ENCODE measurements at places on chromosomes 5 and 9.

GRCh38 chr9:85630676-85631075, 111.1 kb downstream of the AGTPBP1 start:
- DNase-seq: no peak

DNA sequence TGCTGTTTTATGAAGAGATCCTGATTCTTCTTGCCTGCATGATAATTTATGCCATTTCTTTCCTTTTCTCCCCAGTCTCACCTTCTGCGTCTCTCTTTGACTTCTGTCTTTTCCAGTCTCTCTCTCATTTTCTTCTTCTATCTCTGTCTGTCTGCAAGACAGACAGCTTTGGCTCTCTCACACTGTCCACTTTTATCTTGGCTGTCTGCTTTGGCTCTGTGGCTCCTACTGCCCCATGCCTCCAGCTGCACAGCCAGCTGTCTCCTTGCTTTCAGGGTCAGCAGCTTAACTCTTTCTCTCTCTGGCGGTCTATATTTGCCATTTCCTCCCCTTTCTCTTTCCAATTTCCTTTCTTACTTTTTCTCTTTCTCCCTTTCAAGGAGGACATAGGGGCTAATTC, 971.1 kb upstream of the COX7C start:
- no peak for DNase-seq

- no peak for DNase-seq
Measured at GRCh38 chr5:172102913-172103626, 85.0 kb downstream of the STK10 start.

GRCh38 chr9:90445391-90445790, 197.2 kb downstream of the DIRAS2 start:
- no peak for DNase-seq

DNA sequence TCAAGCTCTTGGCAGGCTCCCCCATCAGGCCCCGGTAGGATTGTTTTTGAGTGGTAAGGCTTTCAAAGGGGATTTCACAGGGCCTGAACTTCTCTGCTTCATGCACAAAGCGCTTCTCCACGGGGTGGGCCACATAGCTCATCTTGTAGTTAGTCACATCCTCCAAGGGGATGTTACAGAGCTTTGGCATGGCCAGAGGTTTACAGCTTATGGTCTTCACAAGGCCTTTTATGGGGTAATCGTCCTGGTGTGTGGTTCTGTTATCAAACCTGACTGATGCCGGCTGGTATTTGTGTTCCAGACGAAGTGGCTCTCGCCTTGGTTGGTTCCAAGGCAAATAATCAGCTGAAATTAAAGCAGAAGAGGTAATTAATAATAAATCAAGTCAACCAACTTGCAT, 104.3 kb downstream of the SAXO1 start:
- DNase-seq: no peak

- DNase-seq: no peak
Measured at GRCh38 chr5:178176791-178177190, 10.4 kb downstream of the GMCL2 start.

GRCh38 chr5:142120247-142120935, 11.8 kb downstream of the NDFIP1 start:
- no peak for DNase-seq

- no peak for DNase-seq
Measured at GRCh38 chr5:157475432-157475831, 15.4 kb downstream of the NIPAL4 start.

- no peak for DNase-seq
Measured at GRCh38 chr9:120841930-120842684, 615 bp downstream of the PSMD5 start.

DNA sequence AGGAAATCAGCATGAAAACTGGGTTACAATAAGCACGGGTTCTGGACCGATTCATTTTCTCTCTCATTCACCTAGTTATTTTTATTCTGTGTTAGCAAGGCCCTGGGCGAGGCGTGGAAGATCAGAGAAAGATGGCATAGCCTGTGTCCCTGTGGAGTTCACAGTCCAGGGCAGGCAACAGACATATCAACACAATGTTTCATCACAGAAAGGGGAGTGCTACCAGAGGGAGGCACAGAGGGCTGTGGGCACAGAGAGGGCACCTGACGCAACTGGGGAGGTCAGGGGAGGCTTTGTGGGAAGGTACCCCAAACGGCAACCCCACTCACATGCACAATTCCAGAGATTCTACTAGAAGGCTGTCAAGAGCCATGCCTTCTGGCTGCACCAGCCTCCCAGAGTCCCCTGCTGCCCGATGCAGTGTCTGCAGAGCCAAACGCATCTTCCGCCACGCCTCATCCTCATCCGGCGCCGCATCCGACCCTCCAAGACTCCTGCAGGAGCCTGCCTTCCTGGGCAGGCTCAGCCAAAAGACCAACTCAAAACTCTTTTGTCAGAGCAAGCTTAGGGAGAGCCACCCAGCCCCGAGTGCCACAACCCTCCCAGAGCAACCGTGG, 1.4 kb downstream of the FAM193B start:
- DNase-seq: no peak

DNA sequence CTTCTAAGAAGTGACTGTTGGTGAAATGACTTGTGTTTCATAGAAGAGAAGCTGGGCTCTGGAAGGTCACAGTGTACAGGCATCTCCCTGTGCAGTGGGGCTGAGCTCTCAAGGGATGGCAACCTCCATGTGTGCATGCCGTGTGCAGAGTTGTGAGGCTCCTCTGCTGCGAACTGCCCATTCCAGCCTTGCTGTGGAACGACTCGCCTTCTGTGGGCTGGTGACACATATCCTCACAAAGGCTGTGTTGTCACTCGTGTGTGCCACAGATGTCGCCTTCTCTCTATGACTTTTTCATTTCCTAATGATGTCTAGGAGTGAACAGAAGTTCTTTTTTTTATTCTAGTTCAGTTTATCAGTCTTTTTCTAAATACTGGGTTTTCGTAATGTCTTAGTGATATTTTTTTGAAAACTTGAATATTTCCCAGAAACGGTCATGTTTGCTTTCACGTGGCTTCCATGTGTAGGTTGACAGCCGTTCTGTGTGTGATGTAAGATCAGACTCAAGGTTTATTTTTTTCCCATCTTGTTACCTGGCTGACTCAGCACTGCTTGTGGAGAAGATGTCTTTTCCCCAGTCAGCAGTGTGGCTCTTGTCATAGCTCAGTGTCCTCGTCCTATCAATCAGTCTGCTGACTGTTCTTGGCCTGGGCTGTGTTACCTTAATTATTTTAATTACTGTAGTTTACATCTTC, 57.3 kb upstream of the CACNA1B start:
- DNase-seq: no peak

- DNase-seq: no peak
Measured at GRCh38 chr5:56961746-56962145, 9.8 kb upstream of the MIER3 start.

DNA sequence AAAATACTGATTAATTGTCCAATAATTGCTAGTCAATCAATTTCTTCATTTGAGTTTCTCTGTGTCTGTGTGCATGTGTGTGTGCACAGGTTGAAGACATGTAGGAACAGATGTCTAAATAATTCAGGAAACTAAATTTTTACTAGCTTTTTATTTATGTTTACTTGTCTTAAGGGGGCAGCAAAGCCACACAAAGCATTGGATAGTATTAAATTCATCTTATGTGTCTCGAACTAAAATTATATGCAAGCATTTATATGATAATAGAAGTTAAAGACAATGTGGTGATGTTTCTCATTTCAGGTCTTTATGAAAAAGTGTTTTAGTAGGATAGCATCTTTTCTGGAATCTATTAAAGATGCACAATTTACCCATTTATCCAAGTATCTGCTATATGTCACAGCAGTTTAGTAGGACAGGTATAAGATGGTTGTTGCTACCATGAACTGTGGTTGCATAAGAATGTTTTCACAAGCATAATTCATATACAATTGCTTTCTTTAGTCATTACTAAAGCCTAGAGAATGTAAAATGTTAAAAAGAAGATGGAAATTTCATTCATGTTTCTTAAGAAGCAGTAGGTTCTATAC, 784.6 kb upstream of the NUDT12 start:
- DNase-seq: no peak

DNA sequence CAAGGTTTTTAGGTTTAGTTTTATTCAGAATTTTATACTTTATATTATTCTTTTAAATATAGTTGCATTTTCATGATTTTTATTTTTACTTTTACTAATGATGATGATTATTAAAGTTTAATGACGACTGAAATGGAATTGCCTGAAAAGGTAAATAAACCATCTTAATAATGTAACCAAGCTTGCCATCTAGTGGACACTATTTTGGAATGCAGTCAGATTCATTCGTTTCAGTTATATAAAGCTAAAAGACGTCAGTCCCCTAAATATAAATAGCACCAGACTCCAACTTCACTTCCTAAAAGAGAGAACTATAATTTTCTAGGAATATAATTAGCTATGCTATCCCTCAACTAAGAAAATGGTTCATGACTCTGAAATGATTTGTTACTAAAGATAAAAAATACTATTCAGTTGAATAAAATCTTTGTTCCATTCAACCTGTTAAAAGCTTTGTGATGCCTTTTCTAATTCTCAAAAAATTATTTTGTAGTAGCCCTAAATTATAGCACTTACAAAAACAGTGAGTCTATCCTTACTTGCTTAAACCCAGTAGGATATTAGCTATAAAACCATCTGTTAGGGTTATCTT, 19.9 kb downstream of the ABITRAM start:
- DNase-seq: no peak

DNA sequence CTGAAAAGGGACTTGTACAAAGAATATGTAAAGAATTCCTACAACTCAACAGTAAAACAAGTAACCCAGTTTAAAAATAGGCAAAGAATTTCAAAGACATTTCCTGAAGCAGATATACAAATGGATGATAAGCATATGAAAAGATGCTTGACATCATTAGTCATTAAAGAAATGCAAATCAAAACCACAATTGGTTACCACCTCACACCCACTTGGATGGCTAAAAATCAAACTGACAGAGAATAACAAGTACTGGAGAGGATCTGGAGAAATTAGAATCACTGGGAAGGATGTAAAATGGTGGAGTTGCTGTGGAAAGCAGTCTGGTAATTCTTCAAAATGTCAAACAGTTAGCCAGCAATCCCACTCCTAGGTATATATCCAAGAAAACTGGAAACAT, 12.5 kb upstream of the FOXE1 start:
- no peak for DNase-seq

GRCh38 chr5:146816775-146817387, 61.7 kb downstream of the PPP2R2B start:
- no peak for DNase-seq

DNA sequence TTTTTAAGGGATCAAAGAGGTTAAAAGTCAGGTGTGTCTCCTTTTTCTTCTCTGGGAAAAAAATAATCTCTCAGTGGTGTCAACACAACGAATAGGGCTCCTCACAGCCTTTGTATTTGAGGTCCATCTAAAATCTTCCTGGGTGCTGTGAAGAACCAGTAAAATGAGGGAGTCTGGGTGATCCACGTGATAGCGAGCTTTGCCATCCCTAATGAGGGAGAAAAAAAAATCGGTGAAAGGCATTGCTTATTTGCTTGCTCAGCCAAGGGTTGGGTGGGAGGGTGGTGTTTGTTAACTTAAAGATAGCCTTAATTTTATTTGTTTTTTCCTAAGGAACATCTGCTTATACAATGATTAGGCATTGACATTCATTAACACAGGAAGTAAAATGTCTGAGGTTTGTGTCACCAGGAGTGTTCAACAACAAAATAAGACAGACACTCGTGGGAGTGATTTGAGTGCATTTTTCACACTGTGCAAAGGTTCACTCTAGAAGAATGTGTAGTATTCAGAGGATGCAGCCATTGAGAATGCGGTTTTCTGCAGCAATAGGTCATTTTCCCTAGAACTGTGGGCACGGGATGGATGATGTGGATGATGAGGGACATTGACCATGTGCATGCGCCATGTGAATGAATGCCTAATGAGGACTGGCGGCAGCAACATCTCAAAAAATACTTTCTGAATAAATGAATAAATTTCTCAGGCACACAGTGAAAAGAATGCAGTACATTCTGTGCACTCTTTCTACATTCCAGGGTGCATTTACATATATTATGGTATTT, 369.5 kb downstream of the NTRK2 start:
- no peak for DNase-seq

DNA sequence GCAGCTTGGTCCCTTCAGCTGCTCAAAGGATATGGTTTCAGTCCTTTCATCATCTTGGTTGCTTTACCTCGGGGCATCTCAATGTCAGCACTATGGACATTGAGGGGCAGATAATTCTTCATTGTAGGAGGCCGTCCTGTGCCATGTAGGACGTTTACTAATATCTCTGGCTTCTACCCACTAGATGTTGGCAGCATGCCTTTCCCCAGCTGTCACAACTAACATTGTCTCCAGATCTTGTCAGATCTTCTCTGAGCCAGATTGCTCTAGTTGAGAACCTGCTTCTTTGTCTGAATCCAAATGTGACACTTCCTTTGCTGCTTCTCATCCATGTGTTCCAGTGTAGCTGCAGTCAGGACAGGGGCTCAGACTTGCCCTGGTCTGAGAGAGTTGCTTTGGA, 10.3 kb downstream of the PTPA start:
- no peak for DNase-seq

All from stimulated activated CD4-positive, alpha-beta T cell treated with anti-CD3 and anti-CD28 coated beads, TNF-alpha, amount 100 ng/mL, for 1 hour (primary cell).